ENCODE measurements at places on chromosomes 11 and 22.

- DNase-seq, result no peak
Observed at GRCh38 chr11:34827228-34827627, 89.0 kb downstream of the APIP start.

DNA sequence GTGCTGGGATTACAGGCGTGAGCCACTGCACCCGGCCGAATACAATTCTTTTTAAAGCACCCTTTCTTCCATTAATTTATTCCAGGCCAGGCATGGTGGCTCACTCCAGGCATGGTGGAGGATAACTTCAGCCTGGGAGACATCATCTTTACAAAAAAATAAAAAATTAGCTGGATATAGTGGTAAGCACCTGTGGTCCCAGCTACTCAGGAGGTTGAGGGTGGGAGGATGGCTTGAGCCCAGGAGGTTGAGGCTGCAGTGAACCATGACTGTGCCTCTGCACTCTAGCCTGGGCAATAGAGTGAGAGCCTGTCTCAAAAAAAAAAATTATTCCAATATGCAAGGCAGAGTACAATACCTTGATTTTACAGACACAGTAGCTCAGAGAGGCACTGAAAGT is 11.4 kb downstream of the TAGLN start:
- DNase-seq, result no peak

GRCh38 chr22:27100789-27101188 is 443.4 kb downstream of the MIAT start:
- peak; percentile 6 for DNase-seq

DNA sequence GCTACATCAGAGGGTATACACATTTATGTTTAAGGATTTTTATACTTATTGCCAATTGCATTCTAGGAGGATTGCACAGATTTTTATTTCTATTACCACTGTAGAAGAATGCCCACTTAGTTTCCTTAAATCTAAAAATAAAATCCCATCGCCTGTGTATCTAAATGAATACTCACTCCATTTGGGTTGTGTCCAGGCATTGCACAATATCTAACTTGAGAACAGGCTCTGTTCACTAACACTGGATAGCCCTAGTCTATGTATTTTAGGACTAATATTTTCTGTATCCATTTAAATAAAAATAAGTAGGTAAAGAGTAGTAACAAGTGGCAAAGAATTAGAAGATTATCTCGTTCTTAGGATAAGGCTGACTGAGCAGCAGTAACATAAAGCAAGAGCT is 4.1 kb downstream of the C11orf52 start:
- DNase-seq, result no peak

GRCh38 chr22:37197451-37198257 is 9.6 kb upstream of the C1QTNF6 start:
- no peak for DNase-seq

- DNase-seq, result no peak
Observed at GRCh38 chr11:63905179-63905578, 11.8 kb downstream of the RCOR2 start.

GRCh38 chr11:70883973-70884623 is 368.3 kb downstream of the SHANK2 start:
- no peak for DNase-seq

DNA sequence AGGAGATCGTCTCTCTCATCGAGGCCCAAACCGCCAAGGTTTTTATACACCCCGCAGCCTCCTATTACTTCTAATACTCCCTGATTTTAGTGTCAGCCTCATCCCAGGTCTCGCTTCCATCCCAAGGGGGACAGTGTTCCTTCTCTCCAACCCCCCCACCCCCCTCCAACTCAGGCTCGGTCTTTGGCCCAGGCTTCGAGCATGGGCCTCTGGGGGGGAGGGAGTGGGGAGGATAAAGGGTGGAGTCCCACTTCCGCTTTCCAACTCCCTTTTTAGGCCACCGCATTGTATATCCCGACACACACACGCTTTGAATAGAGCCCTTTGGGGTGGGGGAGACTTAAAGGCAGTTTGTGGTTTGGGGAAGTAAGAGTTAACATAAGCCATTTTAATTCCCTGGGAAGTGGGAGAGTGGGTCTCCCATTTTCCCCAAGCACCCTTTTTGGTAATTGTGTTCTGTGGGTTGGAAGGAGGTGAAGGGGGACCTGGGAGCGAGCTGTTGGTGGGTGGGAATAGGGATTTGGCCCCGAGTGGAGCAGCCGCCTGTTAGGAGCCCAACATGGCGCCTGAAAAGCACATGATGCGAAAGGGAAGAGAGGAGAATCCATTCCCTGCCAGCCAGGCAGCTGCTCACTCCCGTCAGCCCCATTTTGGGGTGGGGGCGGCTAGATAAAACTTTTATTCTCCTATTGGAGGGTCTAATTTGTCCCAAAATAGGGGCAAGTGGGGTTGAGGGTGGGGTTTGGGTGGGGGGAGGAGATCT is 844 bp downstream of the PCF11 start:
- peak; percentile 15 for DNase-seq

DNA sequence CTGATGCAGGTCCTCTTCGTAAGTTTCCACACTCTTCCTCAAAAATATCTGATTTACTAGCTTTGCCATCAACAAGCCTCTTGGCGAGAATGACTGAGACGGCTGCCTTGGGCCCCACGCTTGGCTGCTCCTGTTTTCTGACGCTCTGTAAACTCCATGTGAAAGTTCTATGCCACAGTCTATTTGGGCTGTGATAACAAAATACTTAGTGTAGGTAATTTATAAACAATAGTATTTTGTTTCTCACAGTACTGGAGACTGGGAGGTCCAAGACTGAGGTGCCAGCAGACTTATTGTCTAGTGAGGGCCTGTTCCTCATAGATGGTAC is 123.2 kb upstream of the SORL1-AS1 start:
- DNase-seq, result no peak

DNA sequence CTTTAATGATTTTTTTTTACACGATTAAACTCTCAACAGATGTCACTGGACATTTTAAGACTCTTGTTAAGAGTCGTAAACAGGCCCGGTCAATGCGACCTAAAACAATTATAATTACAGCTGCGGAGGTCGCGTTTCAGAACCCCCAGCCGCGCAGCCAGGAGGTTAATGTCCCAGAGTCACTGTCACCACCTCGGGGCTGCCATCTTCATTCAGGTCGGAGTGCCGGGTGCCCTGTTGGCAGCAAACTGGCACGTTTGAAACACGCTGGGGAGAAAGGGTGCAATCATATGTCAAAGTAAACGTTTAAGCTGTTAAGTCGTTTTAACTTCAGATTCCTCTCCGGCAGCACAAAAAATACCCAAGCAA is 711 bp upstream of the PHF21B start:
- DNase-seq, result no peak

DNA sequence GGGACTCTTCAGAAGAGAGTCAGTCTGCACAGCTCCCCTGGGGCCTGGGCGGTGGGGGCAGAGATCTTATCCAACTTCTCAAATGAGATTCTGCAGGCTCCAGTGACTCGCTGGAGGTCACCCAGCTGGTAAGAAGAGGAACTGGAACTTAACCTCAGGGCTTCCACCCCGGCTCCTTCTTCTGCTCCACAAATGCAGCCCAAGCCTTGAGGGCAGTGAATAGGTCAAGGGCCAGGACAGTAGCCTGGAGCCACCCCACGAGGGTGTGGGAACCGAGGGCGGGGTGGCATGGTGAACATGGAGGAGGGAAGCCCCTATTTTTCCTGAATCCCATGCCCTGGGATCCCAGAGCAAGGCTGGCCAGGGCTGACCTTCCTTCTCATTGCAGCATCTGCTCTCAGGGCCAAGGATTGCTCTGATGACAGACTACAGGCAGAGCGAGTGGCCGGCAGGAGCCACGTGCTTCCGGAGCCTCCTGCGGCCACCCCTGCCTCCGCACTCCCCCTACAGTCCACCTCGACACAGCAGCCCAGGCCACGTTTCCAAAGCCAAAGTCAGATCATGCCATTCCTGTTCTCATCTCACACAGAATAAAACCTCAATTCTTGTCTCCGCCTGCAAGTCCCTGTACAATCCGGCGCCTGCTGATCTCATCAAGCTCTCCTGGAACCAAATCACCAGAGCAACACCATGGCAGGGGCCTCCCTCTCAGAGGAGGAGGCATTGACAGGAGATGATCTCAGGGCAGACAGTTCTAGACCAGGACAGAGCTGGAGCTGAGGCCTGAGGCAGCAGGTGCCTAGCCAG is 21.1 kb upstream of the UPK3A start:
- no peak for DNase-seq

DNA sequence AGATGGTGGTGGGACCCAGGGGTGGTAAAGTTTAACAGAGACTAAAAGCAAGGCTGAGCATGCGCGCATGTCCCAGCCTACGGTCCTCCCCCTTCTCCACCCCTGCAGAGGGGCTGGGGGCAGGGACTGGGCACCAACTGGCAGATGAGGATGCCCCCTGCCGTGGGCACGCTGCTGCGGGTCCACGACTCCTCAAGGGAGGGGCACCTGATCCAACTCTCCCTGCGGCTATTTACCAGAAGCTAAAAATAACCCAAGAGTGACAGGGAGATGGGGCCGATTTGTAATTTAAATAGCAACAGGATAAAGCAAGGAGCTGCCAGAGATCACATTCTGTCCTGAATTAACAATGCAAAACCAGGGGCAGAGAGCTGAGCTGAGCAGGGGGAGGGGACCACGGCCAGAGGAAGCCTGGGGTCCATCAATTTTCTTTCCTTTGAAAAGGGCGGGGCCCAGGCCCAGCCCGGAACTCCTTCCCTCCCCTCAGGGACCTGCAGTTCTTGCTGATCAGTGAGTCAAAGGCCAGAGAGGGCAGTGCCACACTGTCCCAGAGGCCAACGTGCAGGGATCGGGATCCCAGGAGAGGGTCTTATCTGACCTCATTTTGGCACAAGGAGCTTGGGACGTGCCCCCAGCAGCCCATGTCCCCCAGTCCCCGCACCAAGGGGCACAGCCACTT is 8.1 kb upstream of the DGKZ start:
- DNase-seq, result peak; percentile 32

DNA sequence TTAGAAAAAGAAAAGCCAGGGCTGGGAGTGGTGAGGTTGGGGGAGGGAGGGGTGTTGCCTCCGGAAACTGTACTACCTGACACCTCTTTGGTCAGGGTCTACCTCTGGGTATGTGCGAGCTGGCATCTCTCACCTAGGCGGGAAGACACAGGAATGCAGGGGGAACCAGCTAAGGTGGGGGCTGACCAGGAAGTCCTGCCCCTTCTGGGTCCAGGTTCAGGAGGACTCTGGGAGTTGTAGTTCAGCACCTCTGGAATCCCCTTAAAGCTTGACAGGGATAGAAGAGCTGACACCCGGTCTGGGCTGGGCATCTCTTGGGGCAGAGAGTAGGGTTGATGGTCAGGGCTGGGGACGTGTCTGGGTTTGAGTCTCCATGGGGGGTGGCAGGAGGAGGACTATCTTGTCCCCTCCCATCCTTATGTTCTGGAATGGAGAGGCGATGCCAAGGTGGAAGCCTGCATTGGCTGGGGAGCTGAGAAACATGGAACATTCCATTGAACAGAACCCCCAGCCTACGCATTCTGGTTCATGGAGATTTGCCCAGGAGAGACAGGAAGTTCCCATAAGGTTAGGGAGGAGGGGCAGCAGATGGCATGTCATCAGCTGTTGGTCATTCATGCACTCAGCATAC is 2.1 kb upstream of the KIAA1671 start:
- DNase-seq, result no peak

GRCh38 chr11:94134651-94135512 is 6.2 kb downstream of the PANX1 start:
- DNase-seq, result no peak

DNA sequence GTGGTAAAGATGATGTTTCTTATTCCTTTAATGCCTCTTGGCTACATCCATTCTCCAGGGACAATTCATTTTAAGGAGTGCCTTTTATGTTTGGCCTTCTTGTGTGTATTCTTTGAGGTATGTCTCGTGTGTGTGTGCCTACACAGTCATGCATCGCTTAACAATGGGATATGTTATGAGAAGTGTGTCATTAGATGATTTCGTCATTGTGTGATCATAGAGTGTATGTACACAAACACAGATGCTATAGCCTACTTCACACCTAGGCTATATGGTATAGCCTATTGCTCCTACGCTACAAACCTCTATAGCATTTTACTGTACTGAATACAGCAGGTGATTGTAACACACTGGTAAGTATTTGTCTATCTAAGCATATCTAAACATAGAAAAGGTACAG is 23.0 kb downstream of the ZNF202 start:
- DNase-seq, result no peak

- no peak for DNase-seq
Observed at GRCh38 chr11:125235071-125235471, 70.5 kb downstream of the PKNOX2 start.

GRCh38 chr11:108958368-108959104 is 293.7 kb downstream of the DDX10 start:
- no peak for DNase-seq

GRCh38 chr11:85874265-85874664 is 19.1 kb downstream of the CCDC83 start:
- no peak for DNase-seq

DNA sequence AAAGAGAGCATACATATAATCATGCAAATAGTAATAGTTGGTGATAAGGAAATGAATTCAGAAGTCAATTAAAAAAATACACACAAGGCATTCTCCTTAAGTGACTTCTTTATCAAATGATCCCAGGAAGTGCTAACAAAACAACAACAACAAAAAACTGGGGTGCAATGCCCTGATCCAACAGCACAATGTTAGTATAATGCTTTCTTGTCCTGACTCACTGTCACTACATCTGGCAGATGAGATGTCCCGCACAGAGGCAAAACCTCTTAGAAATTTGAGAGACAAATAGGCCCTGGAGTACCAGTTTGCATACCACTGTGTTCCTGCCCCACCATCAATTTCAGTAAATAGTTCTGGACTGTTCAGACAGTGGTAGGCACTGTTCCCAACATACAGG is 11.0 kb upstream of the AMBRA1 start:
- DNase-seq, result no peak

- DNase-seq, result no peak
Observed at GRCh38 chr11:107951155-107951554, 22.9 kb downstream of the RAB39A start.

DNA sequence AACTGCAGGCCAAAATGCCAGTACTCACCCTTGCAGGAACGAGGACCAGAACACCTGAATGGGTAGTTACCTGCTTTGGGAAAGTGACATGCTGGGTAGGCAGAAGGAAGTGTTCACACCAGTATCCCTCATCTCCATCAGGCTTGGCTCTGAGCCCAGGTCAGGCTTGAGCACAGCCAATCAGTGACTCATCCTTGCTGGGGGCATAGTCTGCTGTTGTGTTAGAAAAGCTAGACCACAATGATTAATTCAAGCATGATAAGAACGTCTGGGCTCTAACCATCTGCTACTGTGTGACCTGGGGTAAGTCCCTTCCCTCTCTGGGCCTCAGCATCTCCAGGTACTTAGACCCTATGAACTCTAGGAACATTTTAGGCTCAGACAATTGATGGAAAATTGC is 450.4 kb downstream of the MIAT start:
- peak; percentile 35 for DNase-seq

- DNase-seq, result no peak
Observed at GRCh38 chr22:39852799-39853198, 40.8 kb downstream of the ENTHD1 start.

GRCh38 chr22:24474649-24475255 is 20.4 kb upstream of the UPB1 start:
- no peak for DNase-seq

- DNase-seq, result peak; percentile 55
Observed at GRCh38 chr22:20463324-20464095, 25.9 kb upstream of the SCARF2 start.

GRCh38 chr22:31020334-31020733 is 51.3 kb downstream of the TUG1 start:
- DNase-seq, result no peak

GRCh38 chr11:45208135-45208534 is 61.7 kb downstream of the PRDM11 start:
- no peak for DNase-seq

Data from NCI-H524 treated with DMSO at 0.1 percent for 48 hours (cell line).